ENCODE measurements at places on chromosomes 11 and 22. TPM values are rescaled to one million over a fixed set of nuclear protein-coding genes. Genes with fewer than 3 reads are reported as not detected.

- DNase-seq = no peak
Observed at GRCh38 chr11:107707807-107708206, 4.0 kb downstream of the SLN start.

DNA sequence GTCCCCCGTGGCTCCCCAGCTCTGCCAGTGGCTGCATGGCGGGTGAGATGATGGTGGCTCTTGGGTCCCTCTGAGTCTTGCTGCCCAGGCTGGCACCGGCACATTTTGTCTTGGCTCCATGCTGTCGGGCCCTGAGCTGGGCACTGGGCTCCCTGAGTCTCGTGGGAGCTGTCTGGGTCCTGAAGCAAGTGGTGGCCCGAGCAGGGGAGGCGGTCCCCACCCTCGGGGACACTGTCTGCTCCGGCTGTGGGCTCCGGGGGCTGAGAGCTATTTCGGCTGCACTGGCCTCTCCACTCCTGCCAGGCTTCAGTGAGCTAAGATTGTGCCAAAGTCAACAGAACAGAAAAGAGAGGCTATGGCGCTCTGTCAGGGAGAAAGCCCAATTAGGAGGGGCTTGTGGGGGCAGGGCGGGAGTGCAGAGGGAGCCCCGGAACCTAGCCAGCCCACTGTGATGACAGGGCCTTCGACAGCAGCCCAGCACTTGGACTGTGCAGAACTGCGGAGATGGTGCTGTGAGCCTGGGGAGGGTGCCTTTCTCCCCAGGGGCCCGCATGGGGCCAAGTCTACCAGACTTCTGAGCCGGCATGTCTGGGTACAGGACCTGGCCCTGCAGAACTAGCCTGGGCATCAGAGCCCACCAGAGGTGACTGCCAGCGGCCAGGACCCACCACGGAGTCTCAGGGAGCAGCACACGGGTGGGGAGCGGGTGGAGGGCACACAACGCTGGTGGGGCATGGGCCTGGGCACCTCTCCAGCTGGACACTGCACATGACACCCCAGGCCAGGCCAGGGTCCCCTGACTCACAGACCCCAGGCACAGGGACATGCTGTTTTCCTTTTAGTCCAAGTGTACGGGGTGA lies 38.0 kb downstream of the RTN4R start:
- DNase-seq = no peak

DNA sequence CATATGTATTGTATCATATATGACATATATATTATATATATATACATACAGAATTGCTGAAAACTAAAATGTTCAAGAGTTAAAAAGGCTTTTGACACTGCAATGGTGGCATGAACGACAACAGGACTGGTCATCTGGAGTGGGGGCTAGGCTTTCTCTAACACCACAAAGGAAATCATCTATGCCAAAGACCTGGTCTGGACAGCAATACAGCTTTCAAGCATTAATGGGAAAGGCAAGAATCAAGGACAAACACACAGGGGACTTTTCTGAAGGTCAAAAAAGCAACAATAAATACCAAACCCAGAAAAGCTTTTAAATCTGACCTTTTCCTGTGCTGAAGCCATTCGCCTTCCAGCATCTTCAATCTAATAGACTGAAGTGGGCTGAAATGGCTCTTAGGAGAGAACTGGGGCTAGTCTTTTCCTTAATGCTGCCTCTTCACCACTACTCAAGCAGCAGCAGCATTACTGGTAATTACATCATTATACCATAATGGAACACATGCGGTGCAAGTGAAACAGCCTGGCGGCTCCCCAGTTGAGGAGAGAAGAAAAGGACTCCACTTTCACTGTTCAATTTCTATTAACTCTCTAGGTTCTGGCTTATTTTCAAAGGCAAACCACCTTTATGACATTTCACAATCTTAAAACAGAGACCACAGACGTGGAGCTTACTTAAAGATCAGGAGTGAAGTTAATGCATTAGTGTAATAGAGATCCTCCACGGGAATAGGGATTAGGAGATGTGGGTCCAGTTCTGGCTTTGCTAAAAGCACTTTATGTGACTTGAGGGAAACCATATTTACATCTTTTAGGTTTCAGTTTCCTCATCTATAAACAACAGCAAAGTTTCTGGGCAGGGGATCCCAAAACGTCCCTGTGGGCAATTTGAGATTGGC lies 63.0 kb downstream of the GAB2 start:
- no peak for DNase-seq

DNA sequence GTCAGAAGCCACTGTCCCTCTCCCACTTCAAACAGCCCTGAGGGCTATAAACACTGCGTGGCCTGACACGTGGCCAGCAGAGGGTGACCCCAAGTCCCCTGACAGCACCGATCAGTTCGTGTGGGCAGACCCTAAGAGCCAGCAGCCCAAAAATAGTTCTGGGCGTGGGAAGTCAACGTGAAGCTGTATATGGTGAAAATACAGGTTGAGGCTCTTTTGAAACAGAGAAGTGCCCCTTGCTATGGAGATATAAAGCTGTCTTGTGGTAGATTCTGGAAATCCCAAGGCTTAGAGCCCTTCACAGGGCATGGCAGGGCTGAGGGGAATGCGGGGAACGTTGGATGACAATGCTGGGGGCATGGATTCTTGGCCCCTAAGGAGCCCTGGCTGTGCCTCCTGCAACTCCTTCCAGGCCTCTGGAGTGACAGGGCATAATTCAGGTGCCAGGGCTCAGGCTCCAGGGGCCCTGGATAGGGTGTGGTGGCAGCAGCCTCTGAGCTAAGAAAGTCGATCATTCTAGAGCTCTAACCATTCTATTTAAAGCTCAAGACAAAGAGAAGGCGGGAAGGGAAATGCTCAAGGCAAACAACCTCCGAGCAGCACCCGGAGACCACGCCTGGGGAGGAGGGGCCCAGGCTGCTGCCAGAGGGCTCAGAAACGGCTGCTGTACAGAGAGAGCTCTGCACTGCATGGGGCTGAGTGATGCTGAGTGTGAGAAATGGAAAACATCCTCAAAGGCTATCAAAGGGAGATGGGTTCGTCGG lies 60.4 kb upstream of the CD5 start:
- no peak for DNase-seq

- no peak for DNase-seq
Observed at GRCh38 chr11:69546735-69547370, 65.4 kb downstream of the LINC01488 start.

GRCh38 chr11:31582697-31583096 lies 73.1 kb downstream of the ELP4 start:
- no peak for DNase-seq

Gene TUBA8
- 5.5 TPM for total RNA-seq

GRCh38 chr11:105693075-105693759 lies 83.3 kb downstream of the GRIA4 start:
- DNase-seq = no peak

DNA sequence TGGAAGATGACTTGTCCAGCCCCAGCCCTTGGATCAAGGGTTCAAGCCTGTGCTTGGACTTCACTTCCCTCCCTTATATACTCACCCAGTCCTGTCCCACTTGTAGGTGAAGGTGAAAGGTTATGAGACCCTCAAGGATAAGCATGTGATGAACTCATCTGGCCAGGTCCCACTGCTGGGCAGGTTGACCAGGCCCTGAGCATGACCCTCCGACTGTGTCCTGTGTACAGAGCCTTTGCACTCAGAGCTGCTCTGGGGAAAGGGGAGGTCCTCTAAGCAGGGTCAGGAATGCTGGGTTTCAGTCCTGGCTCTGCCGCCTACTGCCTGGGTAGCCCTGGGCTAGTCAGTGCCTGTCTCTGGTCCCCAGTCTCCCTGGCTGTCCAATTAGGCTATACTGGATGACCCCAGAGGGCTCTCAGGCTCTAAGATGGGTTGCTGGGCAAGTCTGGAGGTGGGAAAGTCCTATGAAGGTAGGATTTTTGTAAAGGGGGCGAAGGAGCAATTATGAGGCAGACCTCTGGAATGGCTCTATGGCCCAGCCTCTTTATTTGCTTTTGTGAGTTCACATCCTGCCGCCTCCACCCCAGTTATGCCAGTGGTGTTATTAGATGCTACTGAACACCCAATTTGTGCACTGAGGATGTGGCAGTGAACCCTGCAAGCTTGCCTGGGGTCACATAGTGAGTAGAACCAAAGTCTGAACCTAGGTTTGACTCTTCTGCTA lies 14.1 kb downstream of the DGAT2 start:
- DNase-seq = no peak

DNA sequence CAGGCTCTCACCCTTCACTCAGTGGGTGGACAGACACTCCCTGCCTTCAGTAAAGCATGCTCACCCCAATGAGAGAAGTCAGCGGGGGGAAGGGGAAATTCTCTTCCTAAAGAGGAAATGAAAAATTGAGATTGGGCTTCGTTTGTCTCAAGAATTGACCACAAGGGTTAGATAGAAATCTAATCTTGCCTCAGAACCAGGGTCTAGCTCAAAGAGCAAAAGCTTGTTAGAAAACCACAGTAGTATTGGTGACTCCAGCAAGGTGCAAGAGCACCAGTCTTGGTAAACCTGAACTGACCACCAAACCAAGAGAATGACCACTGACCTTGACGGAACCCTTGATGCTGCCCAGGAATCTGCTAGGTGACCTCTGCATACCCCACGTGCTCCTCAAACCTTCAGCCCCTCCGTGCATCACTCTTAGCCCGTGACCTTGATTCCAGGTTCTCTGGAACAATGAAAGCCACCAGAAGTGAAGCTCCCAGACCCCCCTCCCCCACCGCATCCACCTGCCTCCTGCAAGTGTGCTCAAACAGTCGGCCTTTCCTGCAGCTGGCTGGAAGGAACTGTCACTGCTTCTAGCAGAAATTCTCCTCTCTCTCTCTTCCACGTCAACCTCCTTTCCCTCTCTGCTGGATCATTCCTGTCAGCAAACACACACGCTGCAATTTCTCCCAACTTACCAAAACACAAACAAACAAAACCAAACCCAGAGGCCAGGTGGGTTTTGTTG lies 3.1 kb upstream of the TMA7B start:
- no peak for DNase-seq

Gene CFAP68
- total RNA-seq = 32.6 TPM

GRCh38 chr22:42203609-42204008 lies 66.8 kb downstream of the TCF20 start:
- no peak for DNase-seq

GRCh38 chr11:12520054-12520453 lies 142.7 kb downstream of the PARVA start:
- DNase-seq = no peak
